Sigmoid colon (tissue), 7 donors: ENCODE measurements at places on chromosomes 4 and X.
A peak's percentile ranks its signal among the peaks of the same experiment; 100 is the strongest.

DNA sequence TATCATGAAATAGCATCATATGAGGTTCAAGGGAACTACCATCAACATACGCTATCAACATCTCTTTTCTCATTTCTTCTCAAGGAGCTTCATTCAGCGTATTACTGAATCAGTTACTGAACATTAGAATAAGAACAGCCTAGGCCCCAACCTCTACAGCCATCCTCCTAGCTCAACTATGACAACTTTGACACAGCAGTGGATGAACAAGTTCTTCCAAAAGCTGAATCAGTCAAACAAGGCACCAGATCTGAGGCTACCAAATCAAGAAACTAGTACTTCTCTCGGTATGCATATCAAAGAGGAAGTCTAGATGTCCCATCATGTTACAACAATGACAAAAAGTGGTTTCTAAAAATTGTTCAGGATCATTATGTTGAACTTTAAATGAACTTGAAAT is 57.4 kb downstream of the GATB start:
- no peak for DNase-seq

GRCh38 chr4:64230709-64231310 is 178.4 kb downstream of the TECRL start:
- no peak for DNase-seq

- DNase-seq: no peak
Measured at GRCh38 chrX:43643201-43643600, 12.9 kb upstream of the MAOA start.

DNA sequence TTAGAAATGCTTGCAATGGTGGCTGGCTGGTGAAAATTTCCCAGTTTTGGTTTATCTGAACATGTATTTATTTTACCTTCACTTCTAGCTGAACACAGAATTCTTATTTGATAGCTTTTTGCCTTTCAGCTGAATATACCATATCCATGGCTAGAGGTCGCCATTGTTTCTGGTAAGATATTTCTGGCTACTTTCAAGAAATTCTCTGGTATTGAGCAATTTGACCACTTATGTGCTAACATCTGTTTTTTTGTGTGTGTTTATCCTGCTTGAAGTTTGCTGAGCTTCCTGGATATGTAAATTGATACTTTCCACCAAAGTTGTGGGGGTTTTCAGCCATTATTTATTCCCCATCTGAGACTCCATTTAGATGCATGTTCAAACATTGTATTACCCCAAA is 75.4 kb downstream of the FBXW7 start:
- DNase-seq: no peak

- DNase-seq: no peak
Measured at GRCh38 chr4:187006189-187006618, 282.5 kb upstream of the FAT1 start.

DNA sequence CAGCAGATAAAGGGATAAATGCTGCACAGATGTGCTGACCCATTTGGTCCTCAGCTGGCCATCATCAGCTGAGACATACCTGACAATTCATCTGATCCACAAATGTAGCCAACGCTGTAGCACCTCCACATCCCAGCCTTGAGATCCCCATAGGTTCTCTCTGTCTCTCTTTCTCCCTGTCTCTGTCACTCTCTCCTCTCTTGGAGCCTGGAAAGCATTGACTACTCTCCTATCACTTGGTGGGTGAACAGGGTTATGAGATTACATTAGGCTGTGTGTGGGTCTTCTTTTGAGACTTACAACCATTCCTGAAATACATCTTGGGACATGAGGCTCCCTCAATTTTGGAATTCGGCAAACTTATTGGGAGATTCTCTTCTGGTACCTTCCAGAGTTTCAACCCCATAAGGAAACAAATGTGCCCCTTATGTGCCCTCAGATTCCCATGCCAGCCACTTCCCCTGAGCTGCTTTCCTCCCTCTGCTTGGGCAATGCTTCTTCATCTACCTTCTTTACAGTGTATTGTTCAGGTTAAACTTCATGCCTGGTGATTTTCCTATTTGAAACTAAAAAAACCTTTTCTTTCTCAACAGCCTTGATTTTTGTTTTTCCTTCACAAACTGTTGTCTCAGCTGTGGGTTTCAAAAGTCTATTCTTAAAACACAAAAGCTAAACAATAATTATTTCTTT is 29.1 kb upstream of the FGF2 start:
- DNase-seq: no peak

GRCh38 chrX:110402850-110403221 is 44.2 kb downstream of the RTL9 start:
- no peak for DNase-seq

DNA sequence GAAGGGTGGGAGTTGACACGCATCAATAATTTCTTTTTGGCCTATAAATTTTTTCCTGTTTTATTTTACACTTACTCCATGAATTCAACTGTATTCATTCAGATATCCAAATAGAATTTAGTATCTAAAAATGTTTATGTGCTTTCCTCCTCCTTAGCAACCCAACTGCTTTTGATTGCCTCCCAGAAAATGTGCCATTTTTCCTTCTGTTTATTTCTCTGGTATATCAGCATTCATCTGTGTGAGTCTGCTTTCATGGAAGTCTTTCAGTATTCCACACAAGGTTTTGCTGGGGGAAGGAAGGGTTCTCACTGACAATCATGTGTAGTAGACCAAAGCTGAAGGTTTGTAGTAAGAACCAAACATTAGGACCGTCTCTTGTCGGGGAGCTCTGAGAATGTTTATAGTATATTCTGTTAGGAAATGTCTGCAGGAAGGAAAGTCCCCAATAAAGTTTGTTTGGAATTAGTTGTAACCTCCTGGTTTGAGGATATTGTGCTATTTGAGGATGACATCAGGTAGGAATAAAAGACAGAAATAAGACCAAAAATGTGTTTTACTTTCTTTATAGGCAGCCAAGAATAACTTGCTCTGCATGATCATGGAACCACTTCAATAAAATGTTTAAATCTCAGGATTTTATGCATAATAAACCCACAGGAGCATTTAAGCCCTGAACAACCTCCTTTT is 673.6 kb upstream of the INTU start:
- no peak for DNase-seq

- no peak for DNase-seq
Measured at GRCh38 chr4:5341526-5341925, 290.2 kb downstream of the STK32B start.

GRCh38 chrX:6053141-6053540 is 175.5 kb downstream of the NLGN4X start:
- DNase-seq: no peak

- peak; percentile 90 for DNase-seq
Measured at GRCh38 chr4:70704215-70704930, 16.0 kb downstream of the UTP3 start.
